CD4-positive, alpha-beta T cell (primary cell): ENCODE measurements at places on chromosomes 1 and 21. TPM values are rescaled to one million over a fixed set of nuclear protein-coding genes. Genes with fewer than 3 reads are reported as not detected.

- H3K27ac ChIP-seq = no peak overlapping the region
- no peak for DNase-seq
- no peak overlapping the region for H3K4me3 ChIP-seq
These were observed 46.9 kb downstream of the IER5 start for GRCh38 chr1:181135437-181135731.

- H3K27me3 ChIP-seq = no peaks in the 10 kb centered on the region
- no peak for DNase-seq
- no peak overlapping the region for H3K4me3 ChIP-seq
- no peaks in the 10 kb centered on the region for H3K36me3 ChIP-seq
- H3K27ac ChIP-seq = no peak overlapping the region
These were observed 24.2 kb upstream of the OSBPL9 start for GRCh38 chr1:51592711-51593110.

DNA sequence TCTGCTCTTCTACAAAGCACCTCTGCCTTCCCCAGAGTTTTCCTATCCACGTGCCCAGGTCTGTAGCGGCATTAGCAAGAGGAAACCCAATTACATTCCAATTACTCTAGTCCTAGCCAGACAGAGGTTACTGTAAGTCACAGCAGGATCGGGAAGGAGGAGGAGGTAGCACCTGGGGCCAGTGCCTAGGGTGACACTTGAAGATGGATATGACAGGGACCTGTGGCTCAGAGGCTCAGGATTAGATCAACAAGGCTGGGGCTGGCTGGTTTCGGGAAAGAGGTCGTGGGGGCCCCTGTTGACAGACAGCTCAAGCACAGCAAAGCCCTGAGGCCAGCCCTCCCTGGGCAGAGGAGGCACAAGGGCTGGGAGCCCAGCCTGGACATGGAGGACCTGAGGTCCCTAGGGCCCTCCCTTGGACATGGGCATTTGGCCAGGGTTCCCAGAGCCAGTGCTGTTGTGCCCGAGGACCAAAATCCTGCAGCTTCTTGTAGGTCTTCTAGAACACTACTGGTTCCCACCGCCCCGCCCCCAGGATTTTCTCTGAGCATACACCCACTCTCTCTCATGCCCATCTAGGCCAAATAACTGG lies 3.0 kb upstream of the HCRTR1 start:
- no peaks in the 10 kb centered on the region for H3K36me3 ChIP-seq
- H3K4me3 ChIP-seq = no peak overlapping the region
- no peak overlapping the region for H3K27ac ChIP-seq
- DNase-seq = no peak
- H3K4me1 ChIP-seq = peaks cover 10% of the 10 kb centered on the region

DNA sequence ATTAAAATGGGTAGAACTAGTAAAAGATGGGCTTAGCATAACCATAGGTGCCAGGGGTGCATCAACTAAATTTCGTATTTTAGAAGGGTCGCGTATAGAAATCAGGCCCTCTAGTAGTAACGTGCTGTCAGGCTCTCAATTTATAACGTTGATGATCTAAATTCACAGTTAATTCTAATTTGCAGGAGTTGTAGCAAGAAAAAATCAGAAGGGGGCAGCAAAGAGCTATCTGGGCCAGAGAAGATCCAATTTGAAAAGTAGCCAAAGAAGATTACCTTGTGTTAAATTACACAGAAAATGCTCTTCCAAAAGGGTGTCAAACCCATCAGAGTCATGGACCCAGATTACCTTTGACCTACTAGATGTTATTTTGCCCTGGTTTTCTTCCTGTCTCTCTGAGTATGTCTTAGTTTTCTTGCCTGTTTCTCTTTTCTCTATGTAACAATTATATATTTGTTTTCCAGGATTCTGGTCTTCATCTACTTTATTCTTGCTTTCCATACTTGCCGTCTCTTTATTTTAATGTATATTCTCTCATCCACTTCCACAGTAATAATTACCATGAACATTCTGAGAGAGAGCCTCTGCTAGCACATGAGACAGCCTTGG lies 1030.9 kb downstream of the AMY1C start:
- no peak for DNase-seq
- no peaks in the 10 kb centered on the region for H3K36me3 ChIP-seq
- H3K4me3 ChIP-seq = no peak overlapping the region
- no peaks in the 10 kb centered on the region for H3K27me3 ChIP-seq

GRCh38 chr1:104488296-104489015 lies 738.8 kb downstream of the AMY1C start:
- no peak for DNase-seq
- no peaks in the 10 kb centered on the region for H3K27me3 ChIP-seq
- no peak overlapping the region for H3K4me3 ChIP-seq
- no peak overlapping the region for H3K27ac ChIP-seq
- no peaks in the 10 kb centered on the region for H3K36me3 ChIP-seq
- no peaks in the 10 kb centered on the region for H3K4me1 ChIP-seq

GRCh38 chr1:234355782-234356510 lies 17.3 kb upstream of the COA6 start:
- H3K4me1 ChIP-seq = no peaks in the 10 kb centered on the region
- no peak for DNase-seq
- H3K4me3 ChIP-seq = peak overlapping the region; percentile 56
- H3K27ac ChIP-seq = no peak overlapping the region

Gene CDK18
- 1.6 TPM for total RNA-seq

Gene OR2T10
- not detected for total RNA-seq

Gene CAMK1G
- total RNA-seq = not detected
